ENCODE measurements at places on chromosomes 2 and 18.

- DNase-seq = no peak
Measured at GRCh38 chr2:199199797-199200196, 257.9 kb downstream of the SATB2 start.

GRCh38 chr2:114068438-114068837 is 178.5 kb downstream of the ACTR3 start:
- DNase-seq = no peak

DNA sequence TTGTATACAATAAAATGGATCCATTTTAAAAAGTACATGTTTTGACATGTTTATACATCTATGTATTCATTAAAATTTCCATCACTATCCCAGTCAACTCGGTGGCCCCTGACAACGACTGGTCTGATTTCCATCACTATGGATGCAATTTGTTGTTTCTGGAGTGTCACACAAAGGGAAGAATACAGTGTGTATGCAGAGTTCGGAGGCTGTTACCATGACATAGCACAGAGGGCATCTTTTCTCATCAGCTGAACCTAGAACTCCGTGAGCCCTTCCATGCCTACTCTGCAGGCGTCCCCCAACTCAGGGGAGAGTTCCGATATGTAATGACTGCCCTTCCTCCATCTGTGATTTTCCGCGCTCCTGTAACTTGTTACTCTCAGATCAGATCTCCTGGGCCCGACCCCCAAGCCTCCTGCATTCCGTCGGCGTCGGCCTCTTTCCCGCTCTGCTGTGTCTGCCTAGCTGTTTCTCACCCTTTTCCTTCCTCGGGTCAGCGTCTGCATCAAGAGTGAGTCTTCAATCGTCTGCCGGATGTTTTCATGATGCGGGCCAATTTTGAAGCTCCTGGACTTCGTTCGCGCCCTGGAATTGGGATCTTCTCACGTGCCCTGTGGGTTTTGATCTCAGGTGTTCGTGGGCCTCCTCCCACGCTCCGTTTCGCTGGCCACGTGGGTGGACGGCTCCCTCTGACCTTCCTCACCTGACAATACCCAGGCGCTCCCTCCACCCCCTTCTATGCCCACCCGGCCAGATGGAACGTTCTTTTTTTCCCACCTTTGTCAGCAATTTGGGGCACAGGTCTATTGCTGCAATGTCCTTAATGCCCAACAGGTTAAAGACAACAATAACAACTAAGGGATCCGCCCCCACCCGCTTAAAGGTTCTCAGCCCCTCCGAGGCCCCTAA is 161.0 kb downstream of the TWIST2 start:
- no peak for DNase-seq

- no peak for DNase-seq
Measured at GRCh38 chr18:78813936-78814710, 165.5 kb upstream of the SALL3 start.

DNA sequence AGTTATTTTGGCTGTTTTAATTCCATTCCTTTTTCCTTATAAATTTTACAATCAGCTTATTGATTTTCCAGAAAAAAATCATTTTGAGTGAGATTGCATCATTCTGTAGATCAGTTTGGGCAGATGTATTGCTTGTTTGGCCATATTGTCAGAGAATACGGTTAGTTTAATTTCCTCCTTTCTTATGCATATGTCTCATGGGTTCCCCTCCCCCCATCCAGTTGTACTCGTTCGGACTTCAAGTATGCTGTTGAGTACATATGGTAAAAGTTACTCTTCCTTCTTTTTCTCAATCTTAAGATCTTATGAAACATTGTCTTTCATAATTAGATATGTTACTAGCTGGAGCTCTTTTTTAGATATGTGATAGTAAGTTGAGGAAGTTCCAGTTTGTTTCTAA is 131.2 kb upstream of the TTC27 start:
- DNase-seq = no peak

- peak; percentile 12 for DNase-seq
Measured at GRCh38 chr18:70499218-70499691, 210.4 kb downstream of the SOCS6 start.

GRCh38 chr2:239339241-239339640 is 61.6 kb downstream of the HDAC4 start:
- DNase-seq = no peak

DNA sequence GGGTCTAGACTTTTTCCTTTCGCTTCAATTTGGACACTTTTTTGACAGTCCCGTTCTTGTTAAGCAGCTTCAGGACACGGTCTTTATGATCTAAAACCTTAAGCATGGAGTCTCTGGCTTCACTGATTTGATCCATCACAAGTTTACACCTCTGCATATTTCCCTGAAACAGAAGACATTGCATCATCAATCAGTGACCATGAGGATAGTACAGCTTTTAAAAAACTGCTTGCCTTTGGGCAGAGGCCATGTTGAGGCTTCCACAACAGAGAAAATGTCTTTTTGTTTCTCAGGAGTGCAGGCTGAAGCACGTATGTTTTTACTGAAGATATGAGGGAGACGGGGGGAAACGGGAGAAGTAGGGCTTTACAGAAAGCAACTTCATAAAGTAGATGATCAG is 56.2 kb upstream of the AMMECR1L start:
- DNase-seq = no peak

DNA sequence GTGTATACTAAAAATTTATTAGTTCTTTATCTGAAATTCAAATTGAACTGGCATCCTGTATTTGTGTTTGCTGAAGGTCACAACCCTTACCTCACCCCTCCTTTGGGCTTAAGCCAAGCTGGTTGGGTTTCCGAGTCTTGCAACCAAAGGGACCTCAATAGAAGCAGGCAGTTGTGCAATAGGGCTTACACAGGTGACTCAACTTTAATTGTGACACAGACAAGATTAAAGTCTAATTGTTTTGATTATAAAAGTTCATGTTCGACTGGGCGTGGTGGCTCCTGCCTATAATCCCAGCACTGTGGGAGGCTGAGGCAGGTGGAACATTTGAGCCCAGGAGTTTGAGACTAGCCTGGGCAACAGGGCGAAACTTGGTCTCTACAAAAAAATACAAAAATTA is 71.5 kb downstream of the RAB31 start:
- no peak for DNase-seq

DNA sequence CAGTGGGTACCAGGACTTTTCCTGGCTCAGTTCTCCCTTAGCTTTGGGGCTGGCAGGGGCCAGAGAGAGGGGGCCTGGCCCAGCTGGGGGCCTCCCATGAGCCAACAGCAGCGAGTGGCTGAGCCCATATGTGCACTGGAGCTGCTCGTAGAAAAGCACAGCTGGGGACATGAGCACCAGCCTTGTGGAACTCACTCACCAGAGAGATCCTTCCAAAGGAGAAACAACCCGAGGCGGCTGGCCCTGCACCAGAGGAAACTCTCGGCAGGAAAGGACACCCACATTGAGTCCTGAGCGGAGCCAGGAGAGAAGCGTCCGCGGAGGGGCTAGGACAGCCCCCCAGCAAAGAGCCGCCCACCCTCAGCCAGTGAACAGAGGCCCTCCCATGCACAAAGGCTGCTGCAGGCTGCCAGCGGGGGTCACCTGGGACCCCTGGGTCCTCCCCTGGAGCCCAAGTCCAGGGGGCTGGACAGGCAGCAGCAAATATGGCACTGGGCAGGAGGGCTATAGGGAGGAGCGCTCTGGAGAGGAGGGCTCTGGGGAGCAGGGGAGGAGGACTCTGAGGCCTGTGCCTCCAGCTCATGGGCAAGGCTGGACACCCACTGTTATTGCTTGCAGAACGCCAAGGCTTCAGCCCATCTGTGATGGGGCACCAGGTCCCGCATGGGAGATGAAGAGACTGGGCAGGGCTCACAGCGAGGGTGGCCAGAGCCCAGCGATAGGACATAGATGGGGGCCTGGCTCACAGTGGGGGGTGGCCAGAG is 42.1 kb upstream of the SNED1 start:
- peak; percentile 46 for DNase-seq

DNA sequence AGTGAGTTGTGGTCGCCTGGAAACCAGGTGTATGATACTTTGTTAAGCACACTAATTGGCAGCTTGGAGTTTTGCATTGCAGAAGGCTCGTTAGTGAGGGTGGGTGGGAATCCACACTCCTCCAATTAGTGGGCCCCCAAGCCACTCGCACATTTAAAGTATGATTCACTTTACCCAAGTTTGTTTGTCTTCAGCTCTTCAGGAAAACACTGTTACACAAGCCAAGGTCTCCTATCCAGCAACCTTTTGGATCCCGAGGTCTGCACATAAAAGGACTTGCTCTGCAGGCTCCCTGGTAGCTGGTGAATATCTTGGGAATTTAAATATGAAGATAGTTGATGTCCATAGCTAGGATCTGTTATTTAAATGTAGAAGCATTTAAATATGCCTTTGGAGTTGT is 66.1 kb downstream of the NPAS2 start:
- no peak for DNase-seq

- DNase-seq = no peak
Measured at GRCh38 chr2:53802617-53803151, 15.8 kb downstream of the ERLEC1 start.

- DNase-seq = no peak
Measured at GRCh38 chr18:12246849-12247808, 7.0 kb upstream of the CIDEA start.

DNA sequence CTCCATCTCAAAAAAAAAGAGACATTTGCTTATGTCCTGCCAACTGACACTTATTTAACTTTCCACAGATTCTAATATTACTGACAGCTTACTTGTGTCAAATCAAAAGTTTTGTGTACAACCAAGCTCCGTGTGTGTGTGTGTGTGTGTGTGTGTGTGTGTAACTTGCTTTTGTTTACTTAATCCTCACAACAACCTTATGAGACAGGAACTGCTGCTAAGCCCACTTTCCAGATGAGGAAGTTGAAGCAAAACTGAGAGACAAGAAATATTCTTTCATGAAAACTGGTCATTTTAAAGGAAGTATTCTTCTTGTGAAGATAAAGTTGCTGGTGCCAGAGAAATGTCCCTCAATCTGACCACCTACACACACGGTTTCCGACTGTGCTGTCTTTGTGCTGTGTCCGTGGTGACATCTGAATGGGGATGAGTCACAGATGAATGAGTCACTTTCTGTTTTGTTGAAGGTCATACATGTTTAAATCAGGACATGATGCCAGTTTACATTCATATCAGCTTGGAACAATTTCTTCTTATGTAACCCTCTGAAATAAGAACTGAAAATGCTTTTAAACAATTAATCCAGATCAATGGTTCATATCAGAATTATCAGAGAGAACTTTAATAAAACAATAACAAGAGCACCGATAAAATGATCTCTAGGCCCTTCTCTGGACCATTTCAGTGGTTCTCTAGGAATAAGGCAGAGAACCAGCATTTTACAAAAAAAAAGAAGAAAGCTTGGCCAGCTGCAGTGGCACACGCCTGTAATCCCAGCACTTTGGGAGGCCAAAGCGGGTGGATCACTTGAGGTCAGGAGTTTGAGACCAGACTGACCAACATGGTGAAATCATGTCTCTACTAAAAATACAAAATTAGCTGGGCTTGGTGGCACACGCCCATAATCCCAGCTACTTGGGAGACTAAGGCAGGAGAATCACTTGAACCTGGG is 95.5 kb downstream of the THNSL2 start:
- no peak for DNase-seq

- no peak for DNase-seq
Measured at GRCh38 chr2:235694721-235695601, 201.1 kb downstream of the AGAP1 start.

DNA sequence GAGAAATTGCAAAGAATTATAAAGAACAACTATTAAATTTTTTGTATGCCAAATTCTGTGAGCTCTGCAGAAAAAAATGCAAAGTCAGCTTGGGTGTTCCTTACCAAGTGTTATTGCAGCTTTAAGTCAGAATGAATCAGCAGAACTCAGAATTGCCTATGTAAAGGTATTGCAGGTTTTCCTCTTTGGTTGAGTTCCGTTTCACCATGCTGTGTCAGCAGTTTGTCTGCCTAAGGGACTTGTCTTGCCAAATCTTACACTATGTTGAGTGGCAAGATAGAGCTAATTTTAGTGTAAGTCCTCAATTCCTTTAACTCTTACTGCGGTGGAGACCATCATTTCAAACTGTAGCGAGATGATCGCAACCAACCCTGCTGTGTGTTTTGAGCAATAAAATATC is 38.8 kb downstream of the ADAM23 start:
- no peak for DNase-seq

GRCh38 chr2:85445316-85446295 is 27.1 kb downstream of the SH2D6 start:
- DNase-seq = no peak

GRCh38 chr2:230983566-230983965 is 12.4 kb upstream of the SPATA3 start:
- no peak for DNase-seq

DNA sequence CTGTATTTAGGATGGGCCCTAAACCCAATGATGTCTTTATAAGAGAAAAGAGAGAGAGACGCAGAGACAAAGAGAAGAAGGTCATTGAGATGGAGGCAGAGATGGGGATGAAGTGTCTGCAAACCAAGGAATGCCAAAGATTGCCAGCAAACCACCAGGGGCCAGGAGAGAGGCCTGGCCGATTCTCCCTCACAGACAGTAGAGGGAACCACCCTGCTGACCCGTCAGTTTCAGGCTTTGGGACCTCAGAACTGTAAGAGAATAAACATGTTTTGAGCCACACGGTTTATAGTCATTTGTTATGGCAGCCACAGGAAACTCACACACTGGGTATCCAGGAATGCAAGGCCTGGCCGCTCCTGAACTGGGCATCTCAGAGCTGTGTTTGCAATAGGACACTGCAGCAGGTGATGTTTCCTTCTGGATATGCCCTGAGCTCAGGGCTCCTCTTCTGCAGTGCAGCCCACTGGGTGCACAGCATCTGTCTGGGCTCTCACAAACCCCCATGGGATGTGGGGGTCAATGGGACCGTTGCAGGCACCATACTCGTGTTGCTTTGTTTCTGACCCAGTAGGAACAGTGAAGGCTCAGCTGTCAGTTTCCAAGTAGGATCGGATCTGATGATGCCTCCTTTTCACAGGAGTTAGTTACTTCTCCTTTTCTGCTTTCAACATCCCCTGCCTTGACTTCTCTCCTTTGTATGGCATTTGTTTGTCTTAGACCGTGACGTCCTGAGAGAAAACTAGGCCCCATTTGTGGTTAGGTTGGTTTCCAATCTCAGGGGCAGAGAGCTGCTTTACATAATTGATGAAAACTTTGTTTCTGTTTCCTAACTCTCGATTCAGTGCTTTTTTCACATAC is 20.8 kb downstream of the PTPN18 start:
- DNase-seq = no peak

DNA sequence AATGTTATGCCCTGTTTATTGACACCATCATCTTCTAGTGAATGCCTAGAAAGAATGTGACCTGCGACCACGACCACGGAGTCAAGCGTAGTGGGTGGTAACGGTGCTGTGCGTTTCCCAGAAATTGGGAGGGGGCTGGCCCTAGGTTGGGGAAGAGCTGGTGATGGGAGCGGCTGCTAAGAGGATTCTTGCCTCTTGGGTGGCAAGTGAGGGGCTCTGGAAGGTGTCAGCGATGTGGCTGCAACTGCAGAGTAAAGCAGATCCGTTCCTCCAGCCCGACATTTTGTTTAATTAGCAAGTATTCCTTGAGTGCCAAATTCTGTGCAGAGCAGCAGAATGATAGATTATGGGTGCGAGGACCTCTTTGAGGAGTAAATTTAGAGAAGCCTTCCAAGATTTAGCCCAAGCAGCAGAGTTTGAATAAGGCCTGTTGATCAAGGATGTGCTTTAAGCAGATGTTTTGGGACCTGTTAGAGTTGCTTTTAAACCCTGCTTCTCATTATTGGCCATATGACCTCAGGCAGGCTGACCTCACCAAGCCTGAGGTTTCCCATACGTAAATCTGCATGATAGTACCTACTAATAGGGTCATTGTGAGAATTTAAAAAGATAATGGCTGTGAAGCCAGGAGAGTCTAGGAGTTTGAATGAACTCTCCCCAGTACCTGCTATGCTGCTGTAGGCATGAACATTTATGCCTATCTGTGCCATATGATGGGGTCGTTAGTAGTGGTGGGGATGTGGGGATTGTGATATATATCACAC is 287.7 kb downstream of the PTGR3 start:
- DNase-seq = no peak

Measured in NCI-H446 treated with DMSO at 0.1 percent for 48 hours (cell line).